Activated CD8-positive, alpha-beta memory T cell treated with anti-CD3 and anti-CD28 coated beads, Interleukin-2, amount 10 ng/mL, durations not matched to agents 7 days and 5 days (primary cell): ENCODE measurements at places on chromosomes 1 and 21.

DNA sequence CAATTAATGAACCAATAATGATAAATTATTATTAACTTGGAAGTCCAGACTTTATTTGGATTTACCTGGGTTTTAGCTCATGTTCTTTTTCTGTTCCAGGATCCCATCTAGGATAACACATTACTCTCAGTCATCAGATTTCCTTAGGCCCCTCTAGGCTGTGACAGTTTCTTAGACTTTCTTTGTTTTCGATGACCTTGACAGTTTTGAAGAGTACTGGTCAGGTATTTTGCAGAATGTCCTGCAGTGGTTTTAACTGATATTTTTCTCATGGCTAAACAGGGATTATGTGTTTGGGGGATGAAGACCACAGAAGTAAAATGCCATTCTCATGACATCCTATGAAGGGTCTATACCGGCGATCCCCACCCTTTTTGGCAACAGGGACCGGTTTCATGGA lies 144.0 kb downstream of the NAV1 start:
- no peak for DNase-seq

DNA sequence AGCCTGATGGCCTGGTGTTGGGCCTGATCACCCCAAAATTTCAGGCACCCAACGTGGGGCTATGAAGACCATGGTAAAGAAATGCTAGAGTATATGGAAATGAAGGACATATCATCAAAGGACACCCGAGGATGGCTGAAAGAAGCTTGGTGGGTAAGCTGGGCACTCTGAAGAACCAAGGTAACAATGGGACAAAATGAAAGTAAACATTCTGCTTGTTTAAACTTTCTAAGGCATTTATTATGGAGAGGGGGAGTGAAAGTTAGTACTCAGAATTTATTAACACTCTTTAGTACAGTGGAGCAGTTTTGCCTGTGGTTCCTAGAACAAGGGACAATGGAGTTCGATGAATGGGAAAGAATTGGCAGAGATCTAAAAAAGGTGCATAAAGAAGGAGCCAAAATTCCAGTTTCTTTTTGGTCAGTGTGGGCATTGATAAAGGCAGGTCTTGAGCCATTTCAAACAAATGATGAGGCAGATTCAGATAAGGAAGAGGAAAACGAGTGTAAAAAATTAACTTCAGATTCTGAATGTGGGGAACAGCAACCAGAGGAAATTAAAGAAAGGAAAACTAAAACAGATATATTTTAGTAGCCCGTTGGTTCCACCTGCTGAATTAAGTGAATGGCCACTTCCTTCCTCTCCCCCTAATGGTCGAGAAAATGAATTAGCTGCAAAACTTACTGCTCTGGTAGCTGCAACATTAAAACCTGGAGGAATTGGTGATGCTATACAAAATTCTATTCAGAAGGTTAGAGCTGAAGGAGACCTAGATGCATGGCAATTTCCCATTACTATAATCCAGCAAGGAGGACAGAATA lies 8.4 kb upstream of the PM20D1 start:
- no peak for DNase-seq

DNA sequence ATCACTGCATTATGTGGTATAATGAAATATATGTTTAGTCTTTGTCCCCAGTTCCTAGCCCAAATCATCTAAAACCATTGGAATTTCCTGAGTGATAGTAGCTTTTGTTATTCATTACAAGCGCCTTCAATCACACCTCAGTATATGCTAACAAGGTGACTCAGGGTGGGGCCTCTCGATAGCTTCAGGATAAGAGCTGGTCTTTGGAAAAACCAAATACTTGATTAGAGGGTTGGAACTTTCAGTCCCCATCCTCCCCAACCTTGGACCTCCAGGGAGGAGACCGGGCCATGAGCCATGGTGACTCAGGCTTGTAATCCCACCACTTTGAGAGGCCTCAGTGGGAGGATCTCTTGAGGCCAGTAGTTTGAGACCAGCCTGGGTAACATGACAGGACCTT lies 5.1 kb upstream of the BRDT start:
- no peak for DNase-seq

GRCh38 chr1:91552091-91552490 lies 51.4 kb downstream of the CDC7 start:
- DNase-seq, result no peak

DNA sequence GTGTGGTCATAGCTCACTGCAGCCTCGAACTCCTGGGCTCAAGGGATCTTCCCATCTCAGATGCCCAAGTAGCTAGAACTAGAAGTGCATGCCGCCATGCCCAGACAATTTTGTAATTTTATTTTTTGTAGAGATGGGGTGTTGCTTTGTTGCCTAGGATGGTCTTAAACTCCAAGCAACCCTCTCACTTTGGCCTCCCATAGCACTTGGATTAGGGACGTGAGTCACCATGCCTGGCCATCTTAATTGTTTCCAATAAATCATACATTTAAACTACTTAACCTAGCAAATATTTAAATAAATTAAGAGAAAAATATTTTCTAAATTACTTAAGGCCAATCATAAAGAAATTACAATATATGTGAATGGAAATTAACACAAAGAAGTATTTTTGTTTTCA lies 35.1 kb upstream of the ADGRL4 start:
- DNase-seq, result no peak

GRCh38 chr1:39886757-39887231 lies 3.5 kb upstream of the TRIT1 start:
- DNase-seq, result no peak

DNA sequence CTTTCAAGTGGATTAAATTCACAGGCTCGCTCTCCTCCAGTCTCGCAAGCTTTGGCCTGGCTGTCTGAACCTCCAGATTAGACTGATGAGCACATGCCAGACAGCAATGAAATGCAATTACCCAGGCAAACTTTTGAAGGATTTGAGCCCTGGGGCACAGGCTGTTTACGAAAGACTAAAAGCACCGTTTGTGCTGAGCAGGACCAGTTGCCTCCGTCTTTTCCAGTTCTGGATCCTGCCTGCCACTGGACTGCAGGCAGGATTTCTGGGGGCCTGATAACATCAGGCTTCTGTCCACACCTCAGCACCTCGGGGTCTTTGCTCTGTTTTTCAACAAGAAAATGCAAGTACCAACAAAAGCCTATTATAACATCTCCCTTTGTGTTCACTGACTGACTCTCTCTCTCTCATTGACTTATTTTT lies 145.7 kb downstream of the CLIC6 start:
- no peak for DNase-seq

- DNase-seq, result no peak
Observed at GRCh38 chr1:151570819-151571218, 30.7 kb downstream of the TUFT1 start.

GRCh38 chr1:11851180-11851579 lies 3.6 kb upstream of the NPPA start:
- DNase-seq, result no peak

DNA sequence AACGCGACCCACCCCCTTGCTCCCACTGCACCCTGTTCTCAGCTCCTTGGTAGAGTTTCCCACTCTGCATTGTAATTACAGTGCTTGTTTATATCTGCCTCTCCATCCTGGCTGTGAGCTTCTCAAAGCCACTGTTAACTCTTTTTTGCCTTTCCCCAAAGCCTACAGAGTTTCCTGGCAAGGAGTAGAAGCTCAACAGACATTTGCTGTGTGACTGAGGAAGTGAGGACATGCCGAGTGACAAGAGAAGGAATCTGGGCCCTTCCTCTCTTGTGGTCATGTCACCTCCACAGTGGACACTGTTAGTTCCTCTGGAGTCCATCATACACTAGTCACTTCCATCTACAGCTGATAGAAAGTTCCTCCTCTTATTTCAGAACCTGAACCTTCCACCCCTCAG lies 6.1 kb upstream of the IGSF8 start:
- no peak for DNase-seq

GRCh38 chr1:165073185-165074007 lies 283.1 kb downstream of the LMX1A start:
- no peak for DNase-seq
